Osteocyte (in vitro differentiated cells): ENCODE measurements at places on chromosomes 12 and 14. TPM values are rescaled to one million over a fixed set of nuclear protein-coding genes. Genes with fewer than 3 reads are reported as not detected.

ANP32D gene
- not detected in 2 replicates for total RNA-seq

COL2A1 gene
- 0.70 and 2.0 TPM in 2 replicates for total RNA-seq

MYH6 gene
- total RNA-seq: not detected in 2 replicates

TMEM52B gene
- not detected in 2 replicates for total RNA-seq

SPTLC2 gene
- 28.1 and 31.3 TPM in 2 replicates for total RNA-seq

MMP19 gene
- 14.3 and 15.1 TPM in 2 replicates for total RNA-seq

ZDHHC22 gene
- total RNA-seq: 0.10 and 0.16 TPM in 2 replicates

GNB3 gene
- 8.3 and 10.6 TPM in 2 replicates for total RNA-seq

GPR84 gene
- total RNA-seq: not detected in 2 replicates

TAS2R19 gene
- total RNA-seq: 3.7 and 5.2 TPM in 2 replicates

TMTC1 gene
- total RNA-seq: 35.3 and 37.5 TPM in 2 replicates

SAMD15 gene
- 1.9 and 2.2 TPM in 2 replicates for total RNA-seq

VSX2 gene
- total RNA-seq: not detected in 2 replicates

PYM1 gene
- total RNA-seq: 18.2 and 20.5 TPM in 2 replicates

NTS gene
- not detected in 2 replicates for total RNA-seq

STYK1 gene
- total RNA-seq: 0.48 TPM in 1 of 2 replicates, not detected in the other
